Stimulated activated CD8-positive, alpha-beta memory T cell treated with anti-CD3 and anti-CD28 coated beads, Interleukin-15, amount 100 ng/mL, for 4 hours (primary cell): ENCODE measurements at places on chromosomes 3 and 15.

GRCh38 chr15:68318931-68319909, 41.7 kb downstream of the FEM1B start:
- DNase-seq, result no peak

DNA sequence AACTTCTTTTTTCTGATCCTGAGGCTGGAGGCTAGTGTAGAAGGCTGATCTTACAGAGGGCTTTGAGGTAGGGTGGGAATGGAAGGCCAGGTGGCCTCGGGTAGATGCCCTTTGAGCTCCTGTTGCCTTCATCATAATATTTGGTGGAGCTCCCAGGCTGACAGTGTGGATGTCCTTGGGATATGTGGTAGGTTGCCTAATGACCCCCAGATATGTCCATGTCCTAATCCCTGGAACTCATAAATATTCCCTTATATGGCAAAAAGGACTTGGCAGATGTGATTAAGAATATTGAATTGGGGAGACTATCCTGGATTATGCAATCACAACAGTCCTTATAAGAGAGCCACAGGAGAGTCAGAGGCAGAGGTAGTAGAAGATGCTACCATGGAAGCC, 5.5 kb downstream of the ADAMTSL3 start:
- no peak for DNase-seq

GRCh38 chr15:20407553-20407952, 134.0 kb downstream of the GOLGA6L6 start:
- no peak for DNase-seq

DNA sequence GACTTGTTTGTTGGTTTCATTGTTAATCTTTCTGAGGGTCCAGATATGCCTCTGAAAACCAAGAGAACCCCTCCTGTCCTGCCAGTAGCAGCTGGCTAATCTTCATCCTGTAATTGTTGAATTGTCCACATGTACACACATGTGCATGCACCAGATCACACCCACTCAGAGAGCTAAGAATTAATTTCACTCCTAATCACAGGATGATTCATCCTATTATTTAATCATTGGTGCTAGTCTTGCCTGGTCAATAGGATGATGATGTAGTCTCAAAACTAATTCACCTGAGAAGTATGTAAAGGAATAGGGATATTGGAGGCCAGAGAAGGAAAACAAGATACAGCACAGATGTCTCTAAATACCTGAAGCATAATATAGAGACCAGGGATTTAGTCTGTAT, 7.8 kb upstream of the AHSG start:
- no peak for DNase-seq

- no peak for DNase-seq
Observed at GRCh38 chr3:139588450-139588849, 48.9 kb upstream of the RBP1 start.
